NCI-H1694 (cell line): ENCODE measurements at places on chromosomes 12 and 14.

DNA sequence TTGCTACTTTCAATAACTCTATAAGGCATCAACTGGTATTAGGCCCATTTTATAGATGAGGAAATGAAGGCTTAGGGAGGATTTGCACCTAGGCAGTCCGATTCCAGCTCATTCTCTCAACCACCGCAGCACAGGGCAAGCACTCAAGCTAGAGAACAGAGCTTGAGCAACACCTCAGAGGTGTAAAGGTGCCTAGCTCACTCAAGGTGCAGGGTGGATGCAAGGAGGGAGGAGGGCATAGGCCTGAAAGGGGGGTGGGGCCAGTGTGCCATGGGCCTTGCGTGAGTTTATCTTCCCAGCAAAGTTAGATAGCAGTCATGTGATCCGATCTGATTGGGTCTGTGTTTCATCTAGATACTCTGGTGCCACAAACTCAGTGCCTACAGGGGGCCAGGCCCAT is 10.2 kb upstream of the EMP1 start:
- no peak for DNase-seq

GRCh38 chr14:74647061-74647677 is 35.1 kb upstream of the LTBP2 start:
- no peak for DNase-seq

- DNase-seq, result no peak
Measured at GRCh38 chr14:40188006-40188405, 755.8 kb upstream of the FBXO33 start.

GRCh38 chr14:103897075-103897947 is 30.9 kb upstream of the TDRD9 start:
- no peak for DNase-seq
